NCI-H187 treated with DMSO at 0.1 percent for 48 hours (cell line): ENCODE measurements at places on chromosomes 13 and 19.

DNA sequence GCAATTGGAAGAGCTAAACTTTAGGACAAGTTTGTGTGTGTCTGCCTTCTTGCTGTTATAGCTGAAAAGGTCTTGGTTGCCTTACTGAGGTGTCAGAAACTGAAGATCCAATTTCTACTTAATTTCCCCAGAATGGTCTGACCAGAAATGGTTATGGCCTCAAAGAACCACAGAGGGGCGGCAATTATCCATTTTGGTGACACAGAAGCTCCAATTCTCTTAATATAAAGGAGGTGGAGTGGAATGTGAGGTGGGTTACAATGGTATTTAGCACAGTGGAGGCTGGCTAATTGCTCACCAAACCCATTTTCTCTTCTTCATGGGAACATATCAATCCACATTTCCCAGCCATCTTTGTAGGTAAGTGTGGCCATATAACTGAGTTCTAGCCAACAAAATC lies 1157.2 kb downstream of the OLFM4 start:
- DNase-seq = no peak

GRCh38 chr13:70889163-70889562 lies 780.9 kb upstream of the KLHL1 start:
- no peak for DNase-seq

- DNase-seq = no peak
These were observed 20.1 kb upstream of the MIER2 start for GRCh38 chr19:364496-365287.

DNA sequence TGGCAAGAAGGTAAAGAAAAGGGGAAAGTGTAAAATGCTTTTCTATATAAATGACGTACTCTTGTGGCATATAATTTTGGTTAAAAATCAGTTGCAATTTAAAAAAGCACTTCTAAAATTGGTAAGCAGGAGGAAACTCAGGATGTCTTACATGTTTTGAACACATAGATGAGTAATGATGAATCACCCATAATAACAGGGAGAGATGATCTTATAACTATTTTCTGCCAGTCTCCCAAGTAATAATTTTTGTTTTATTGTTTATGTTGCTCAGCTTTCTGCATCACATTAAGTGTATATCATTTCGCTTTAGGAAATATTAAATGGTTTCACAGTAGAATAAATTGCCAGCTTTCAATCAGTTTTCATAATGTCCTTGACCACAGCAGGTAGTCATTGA lies 1430.7 kb upstream of the PCDH20 start:
- no peak for DNase-seq
